Pons (tissue), 1 donor: ENCODE measurements at places on chromosomes 16 and 17.

DNA sequence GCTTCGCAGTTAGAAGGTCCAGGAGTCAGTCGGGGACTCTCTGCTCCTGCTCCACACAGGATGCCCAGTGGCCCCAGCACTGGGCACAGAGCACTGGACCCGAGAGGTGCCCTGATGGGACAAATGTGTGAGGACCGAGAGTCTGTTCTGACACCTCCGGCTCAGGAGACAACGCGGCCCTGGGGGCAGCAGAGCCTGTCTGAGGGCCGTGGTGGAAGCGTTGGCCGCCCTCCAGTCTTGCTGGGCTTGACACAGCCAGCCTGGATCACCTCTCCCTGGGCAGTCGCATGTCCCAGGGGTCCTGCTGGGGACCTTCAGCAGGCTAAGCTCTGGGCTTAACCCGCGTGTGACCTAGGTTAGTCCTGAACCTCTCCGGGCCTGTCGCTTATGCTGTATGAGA lies 23.1 kb downstream of the LGALS9 start:
- DNase-seq = no peak

- no peak for DNase-seq
These were observed 750 bp downstream of the TMEM132E start for GRCh38 chr17:34579979-34580684.

GRCh38 chr17:32349503-32349853 lies 479 bp upstream of the ZNF207 start:
- peak; percentile 50 for DNase-seq

DNA sequence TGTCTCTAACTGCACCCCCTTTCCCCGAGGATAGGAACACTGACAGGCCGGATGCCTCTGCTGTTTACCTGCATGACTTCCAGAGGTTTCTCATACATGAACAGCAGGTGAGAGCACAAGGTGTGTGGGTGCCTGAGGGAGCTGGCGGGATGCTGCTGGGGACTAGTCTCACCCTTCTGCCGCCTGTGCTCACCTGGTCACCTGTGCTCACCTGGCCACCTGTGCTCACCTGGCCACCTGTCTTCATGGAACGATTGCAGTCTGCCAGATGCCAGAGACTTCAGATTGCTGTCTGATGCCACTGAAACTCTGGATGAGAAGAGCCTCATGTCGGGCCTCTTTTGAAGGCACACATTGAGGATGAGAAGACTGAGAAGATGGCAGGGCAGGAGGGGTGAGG lies 104.1 kb downstream of the PLCG2 start:
- no peak for DNase-seq

DNA sequence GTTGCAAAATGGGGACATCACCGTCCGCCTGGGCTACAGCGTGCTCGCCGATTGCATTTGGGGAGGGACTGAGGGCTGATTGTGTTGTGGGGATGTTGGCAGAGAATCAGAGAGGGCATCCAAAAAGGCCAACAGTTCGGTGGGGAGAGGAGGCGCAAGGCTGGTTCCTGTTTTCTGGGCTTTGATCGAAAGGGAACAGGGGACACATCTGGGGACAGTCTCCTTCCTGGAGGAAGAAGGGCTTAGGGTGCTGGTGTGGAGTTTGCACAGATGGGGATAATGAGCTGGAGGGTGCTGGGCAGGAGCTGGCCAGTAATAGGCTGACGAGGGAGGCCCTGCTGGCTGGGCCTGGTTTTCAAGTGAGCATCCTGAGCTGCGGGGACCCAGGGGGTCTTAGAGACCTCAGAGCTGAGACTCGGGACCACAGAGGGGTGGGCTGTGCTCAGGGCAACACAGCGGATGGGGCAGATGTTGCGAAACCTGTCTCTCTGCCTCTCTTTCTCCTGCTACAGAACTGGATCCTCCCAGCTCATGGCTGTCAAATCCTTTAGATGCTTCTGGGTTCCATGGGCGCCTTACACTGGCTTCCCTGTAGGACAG lies 288.7 kb downstream of the SEC14L1 start:
- no peak for DNase-seq

DNA sequence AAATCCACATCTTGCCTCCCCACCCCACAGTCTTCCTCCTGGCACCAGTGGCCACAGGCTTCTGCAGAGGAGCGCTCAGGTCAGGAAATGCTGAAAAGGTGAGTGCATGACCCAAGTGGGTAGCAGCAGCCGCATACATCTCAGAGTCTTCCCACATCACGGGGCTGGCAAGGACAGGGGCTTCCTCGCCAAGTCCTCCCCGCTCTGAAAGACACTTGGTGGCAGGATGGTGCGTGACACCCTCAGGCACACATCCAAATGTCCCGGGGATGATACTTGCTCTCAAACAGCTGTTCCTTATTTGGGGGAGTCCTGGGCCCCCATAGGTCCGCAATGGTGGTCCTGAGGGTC lies 8.8 kb upstream of the SLC16A5 start:
- no peak for DNase-seq

DNA sequence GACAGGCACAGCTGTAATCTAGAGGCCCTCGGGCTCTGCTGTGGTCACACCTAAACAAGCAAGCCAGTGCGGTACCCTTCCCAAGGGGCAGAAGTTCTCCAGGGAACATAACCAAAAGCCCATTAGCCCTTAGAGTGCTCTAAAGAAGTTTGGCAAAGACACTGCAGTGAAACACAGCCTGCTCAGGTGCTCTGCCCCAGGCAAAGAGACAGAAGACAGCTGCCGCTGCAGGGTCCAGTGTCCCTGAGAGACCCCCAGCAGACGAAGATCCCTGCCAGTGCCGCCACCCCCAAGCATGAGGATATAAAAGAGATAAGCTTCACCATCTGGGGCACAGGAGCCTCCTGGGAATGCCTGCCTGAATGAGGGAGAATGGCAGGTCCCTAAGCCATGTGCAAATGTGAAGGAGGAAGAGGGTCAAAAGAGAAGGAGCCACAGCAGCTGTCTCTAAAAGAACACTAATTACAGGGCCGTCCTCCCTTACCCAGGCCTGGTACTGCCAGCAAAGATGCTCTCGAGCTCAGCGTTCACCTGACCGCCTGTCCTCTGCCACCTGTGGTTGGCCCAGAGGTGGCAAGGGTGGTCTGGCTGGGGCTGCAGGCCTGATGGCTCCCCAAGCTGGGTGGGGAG lies 29.7 kb downstream of the CUEDC1 start:
- DNase-seq = no peak

GRCh38 chr16:68994324-68994723 lies 111.1 kb upstream of the HAS3 start:
- no peak for DNase-seq

GRCh38 chr16:86631444-86631843 lies 53.1 kb downstream of the FOXL1 start:
- DNase-seq = no peak

GRCh38 chr16:89187032-89187769 lies 13.1 kb downstream of the SLC22A31 start:
- no peak for DNase-seq

DNA sequence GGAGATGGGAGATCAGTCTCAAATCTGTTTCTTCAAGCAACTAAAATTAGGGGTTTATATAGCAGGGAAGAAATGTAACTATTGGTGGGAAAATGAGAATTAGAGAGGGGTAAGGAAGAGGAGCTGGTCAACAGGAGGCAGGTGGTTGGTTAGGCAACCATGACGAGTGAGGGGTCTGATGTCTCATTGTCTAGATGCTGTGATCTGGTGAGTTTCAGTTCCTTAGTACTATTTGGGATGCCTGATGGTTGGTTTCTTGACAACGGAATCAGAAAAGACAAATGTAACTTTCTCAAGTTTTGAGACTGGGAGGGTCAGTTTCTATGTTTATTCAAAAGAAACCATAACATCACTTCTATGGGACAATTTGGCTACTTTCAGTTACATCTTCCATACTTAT lies 415.3 kb upstream of the C16orf82 start:
- DNase-seq = no peak

GRCh38 chr17:8162997-8163977 lies 539 bp upstream of the VAMP2 start:
- DNase-seq = no peak

GRCh38 chr16:19488213-19488640 lies 33.7 kb downstream of the GDE1 start:
- no peak for DNase-seq

DNA sequence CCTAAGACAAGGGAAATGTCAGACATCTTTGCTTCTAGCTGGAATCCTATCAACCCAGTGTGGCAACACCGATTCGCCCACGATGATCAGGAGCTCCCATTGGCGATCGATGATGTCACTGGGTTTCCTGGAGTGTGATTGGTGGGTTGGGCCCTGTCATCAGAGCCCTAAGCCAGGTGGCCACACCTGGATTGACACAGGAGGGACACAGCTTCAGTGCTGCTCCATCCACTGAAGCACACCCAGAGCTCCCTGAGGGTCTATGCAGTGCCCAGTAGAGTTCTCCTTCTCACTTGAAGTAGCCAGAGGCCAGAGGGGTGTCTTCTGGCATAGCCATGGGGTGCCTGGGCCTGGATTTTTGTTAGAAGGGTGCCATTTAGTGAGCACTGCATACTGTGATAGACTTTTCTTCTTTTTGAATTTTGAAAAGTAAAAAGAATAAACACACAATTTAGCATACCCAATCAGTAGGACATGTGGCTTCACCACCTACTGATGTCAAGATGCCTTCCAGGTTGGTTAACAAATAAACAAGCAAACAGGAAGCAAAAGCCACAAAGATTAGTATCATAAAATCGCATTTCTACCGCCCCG lies 77.6 kb downstream of the CMIP start:
- DNase-seq = no peak

- DNase-seq = no peak
These were observed 37.8 kb downstream of the TIMM22 start for GRCh38 chr17:1034652-1035210.

DNA sequence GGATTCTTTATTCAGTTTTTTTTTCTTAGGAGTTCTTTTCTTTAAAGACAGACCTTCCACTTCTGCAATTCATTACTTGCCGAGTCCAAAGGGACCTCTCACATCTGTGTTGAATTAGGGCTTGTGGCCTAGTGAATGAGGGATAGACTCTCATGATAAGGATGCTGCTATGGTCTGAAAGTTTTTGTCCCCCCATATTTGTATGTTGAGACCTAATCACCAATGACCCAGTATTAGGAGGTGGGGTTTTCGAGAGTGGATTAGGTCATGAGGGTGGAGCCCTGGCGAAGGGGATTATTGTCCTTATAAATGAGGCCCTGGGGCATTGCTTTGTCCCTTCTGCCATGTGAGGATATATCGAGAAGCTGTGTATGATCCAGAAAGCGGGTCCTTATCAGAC lies 9.5 kb downstream of the KRT12 start:
- DNase-seq = no peak
